ENCODE measurements at places on chromosomes 6 and 20.
A peak's percentile ranks its signal among the peaks of the same experiment; 100 is the strongest.

DNA sequence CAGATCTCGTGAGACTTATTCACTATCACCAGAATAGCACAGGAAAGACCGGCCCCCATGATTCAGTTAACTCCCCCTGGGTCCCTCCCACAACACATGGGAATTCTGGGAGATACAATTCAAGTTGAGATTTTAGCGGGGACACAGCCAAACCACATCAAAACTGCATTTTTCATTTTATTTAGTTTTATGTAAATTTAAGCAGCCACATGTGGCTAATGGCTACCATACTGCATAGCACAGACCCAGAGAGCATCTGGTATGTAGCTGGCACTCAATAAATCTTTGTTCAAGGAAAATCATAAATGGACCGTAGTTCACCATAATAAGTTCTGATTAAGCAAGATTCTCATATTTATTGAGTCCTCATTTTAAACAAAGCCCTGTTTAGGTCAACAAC lies 15.3 kb downstream of the GFOD1 start:
- no peak for ATAC-seq

DNA sequence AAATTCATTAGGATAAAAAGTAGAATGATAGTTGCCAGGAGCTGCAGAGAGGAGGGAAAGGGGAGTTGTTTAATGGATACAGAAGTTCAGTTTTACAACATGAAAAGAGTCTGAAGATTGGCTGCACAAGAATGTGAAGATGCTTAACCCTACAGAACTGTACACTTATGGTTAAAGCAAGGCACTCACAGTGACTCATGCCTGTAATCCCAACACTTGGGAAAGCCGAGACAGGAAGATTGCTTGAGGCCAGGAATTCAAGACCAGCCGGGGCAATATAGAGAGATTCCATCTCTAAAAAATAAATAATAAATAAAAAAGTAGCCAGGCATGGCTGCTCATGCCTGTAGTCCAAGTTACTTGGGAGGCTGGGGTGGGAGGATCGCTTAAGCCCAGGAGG lies 174.0 kb downstream of the TASP1 start:
- no peak for ATAC-seq

- peak; percentile 96 for ATAC-seq
These were observed 71.2 kb downstream of the RAMACL start for GRCh38 chr6:166515072-166515810.

DNA sequence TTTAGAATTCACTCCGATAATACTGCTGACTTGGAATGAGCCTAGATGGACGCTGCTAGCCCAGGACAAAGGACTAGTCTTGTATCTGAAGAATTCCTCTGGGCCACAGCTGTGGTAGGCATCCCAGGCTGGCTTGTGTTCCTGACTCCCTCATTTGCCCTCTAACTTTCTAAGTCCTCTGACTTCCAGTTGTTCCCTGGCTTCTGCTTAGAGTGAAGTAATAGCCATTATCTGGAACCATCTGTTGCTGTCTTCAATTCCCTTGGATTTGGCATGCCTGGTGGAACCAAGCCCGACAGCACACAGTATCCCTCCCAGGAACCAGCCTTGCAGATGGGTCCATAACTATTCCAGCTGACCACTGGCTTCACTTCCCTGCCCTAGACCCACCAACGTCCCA lies 376.0 kb downstream of the SYNE1 start:
- ATAC-seq: no peak

DNA sequence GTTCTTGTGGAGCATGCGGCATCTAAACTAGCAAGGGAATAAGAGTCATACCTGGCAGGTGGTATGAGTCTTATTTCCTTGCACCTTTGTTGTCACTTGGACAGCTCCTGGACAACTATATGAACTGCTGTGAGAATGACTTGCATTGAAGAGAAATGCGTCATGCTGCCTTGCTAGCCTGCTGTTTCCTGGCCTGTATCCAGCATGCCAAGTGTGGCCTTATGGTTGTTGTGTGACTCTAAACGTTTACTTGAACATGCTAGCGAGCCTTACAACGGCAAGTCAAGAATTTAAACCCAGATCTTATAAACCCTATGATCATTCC lies 90.4 kb downstream of the CEP162 start:
- no peak for ATAC-seq

DNA sequence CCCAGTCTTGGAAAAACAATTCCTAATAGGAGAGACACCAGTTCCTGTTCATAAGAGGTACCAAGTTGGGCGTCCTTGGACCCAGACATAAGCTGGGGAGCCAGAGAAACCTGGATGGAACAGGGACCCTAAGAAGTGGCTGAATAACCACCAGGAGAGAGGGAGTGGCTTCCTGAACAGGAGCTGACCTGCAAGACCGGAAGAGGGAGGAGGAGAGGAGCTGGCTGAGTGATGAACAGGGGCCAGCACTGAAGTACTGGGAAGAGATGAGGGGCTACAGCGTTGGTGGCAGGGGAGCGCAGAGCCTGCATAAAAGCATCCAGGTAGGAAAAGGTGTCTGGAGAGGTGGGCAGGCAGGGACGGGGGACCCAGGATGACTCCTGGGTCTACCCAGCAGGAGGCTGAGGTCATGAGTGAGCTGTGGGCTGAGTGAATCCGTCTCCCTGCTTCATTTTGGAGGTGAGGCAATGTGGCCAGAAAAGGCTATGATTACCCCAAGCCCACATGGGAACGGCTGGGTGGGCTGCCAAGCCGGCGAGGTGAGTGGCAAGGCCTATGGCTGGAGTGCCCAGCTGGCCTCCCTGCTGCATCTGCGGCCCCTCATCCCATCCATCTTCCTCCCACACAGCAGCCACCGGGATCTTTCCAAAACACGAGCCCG lies 34.4 kb upstream of the ZFAND3 start:
- no peak for ATAC-seq

- ATAC-seq: no peak
These were observed 45.6 kb downstream of the LYRM4 start for GRCh38 chr6:5215159-5215558.

DNA sequence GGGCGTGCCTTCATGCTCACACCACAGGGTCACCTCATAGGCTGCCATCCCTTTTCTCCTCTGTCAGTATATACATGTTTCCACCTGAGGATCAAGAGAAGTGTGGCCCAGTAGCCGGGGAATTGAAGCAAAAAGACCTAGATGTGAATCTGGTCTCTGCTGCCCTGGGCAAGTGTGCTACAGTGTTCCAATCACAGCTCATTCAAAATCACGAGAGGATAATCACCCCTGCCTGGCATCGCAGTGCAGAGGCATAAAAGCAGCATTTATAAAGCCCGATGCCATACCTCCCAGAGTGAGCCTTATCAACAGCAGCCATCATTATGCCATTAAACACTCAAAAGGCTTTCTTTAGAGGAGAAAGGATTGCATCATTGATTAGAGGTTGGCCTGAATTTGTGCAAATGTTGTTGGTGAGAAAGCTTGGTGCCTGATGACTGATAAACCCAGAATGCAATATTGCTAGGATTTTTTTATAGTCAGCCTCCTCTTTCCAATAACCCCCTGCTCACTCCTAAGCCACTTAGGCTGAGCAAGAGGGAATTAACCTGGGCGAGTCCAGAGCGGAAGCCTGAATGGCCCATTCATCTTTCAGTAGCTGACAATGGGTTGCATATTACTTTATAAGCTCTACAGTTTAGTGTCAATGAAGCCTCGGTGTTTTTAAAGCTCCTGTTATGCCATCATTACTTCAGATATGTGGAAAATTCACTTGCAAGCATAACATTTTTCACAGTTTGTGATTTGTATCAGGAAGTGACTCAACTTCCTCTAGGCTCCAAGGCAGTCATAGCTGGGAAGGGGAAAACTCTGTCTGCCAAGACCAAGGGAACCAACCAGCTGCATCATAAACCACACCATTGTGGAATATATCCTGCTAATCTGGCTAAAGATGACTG lies 92.5 kb upstream of the NXT1 start:
- ATAC-seq: no peak

- no peak for ATAC-seq
These were observed 990.7 kb upstream of the FLRT3 start for GRCh38 chr20:15328084-15328483.
